ENCODE measurements at places on chromosomes 2 and 18. TPM values are rescaled to one million over a fixed set of nuclear protein-coding genes. Genes with fewer than 3 reads are reported as not detected.

Gene FOXD4L1
- 0.73 TPM for total RNA-seq

Gene CD207
- 0.16 TPM for total RNA-seq

Gene POTEI
- total RNA-seq: 7.0 TPM

Gene C2orf92
- total RNA-seq: 9.4 TPM

Gene SOCS6
- 19.0 TPM for total RNA-seq

Gene SFT2D3
- total RNA-seq: 12.2 TPM

Gene SERPINB4
- total RNA-seq: not detected

All from Caco-2 (cell line).